ENCODE measurements at places on chromosomes 5 and 9.

- DNase-seq, result no peak
Observed at GRCh38 chr9:70964861-70965260, 156.6 kb downstream of the TRPM3 start.

- no peak for DNase-seq
Observed at GRCh38 chr5:75721573-75721972, 4.3 kb upstream of the POC5 start.

DNA sequence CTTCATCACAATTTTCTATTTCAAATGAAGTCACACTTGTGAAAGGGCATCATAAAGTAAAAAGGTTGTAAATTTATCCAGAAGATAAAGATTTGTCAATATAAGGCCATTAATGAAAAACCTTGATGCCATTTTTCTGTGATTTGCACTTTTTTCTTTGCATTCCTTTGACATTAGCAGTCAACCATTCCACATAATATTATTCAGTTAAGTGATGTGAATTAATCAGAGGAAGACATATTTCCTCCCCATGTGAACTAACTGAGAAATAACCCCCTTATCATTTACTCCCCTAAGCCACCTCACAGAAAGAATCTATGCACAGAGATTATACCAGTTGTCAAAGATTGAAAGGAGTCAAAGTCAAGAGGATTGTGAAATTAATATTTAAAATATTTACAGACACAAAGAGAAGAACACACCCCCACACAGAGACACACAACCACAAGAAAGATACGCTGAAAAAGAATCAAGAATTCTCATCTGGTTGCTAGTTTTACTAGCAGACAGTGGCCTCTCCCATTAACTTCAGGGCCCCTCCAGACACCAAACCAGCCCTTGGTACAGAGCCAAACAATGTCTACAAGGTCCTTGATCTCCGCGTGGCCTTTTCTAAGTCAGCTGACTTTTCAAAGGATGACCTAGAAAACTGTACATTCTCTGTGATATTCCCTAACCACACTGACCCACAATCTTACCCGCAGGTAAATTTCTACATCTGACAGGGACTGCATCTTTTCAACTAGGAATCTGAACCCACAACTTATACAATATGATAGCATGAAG is 29.5 kb downstream of the GNAQ start:
- DNase-seq, result peak; percentile 41

GRCh38 chr9:89952401-89952800 is 347.6 kb downstream of the GADD45G start:
- DNase-seq, result peak; percentile 36

Measured in GM03348 (cell line).